CD4-positive, alpha-beta T cell treated with Interferon gamma for 1 hour (primary cell): ENCODE measurements at places on chromosomes 11 and 22.

- no peak for DNase-seq
These were observed 212.4 kb upstream of the SYN3 start for GRCh38 chr22:33270596-33270995.

DNA sequence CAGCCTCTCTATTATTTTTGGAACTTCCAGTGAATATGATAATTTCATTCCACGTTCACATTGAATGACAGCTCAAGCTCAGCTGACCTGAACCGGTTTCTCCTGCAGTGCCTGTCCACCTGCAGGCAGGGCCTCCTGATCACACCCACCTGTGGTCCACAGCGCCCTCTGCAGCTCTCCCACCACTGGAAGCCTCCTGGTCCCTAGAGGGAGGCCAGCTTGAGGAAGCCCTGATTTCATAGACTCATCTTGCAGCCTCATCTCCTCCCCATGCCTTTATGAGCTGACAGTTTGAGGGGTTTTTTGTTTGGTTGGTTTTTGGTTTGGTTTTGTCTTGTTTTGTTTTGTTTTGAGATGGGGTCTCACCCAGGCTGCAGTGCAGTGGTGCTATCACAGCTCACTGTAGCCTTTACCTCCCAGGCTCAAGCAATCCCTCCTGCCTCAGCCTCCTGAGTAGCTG lies 29.9 kb upstream of the MALAT1 start:
- DNase-seq = peak; percentile 61

- peak; percentile 35 for DNase-seq
These were observed 17.5 kb downstream of the KCNJ5 start for GRCh38 chr11:128908391-128909246.

DNA sequence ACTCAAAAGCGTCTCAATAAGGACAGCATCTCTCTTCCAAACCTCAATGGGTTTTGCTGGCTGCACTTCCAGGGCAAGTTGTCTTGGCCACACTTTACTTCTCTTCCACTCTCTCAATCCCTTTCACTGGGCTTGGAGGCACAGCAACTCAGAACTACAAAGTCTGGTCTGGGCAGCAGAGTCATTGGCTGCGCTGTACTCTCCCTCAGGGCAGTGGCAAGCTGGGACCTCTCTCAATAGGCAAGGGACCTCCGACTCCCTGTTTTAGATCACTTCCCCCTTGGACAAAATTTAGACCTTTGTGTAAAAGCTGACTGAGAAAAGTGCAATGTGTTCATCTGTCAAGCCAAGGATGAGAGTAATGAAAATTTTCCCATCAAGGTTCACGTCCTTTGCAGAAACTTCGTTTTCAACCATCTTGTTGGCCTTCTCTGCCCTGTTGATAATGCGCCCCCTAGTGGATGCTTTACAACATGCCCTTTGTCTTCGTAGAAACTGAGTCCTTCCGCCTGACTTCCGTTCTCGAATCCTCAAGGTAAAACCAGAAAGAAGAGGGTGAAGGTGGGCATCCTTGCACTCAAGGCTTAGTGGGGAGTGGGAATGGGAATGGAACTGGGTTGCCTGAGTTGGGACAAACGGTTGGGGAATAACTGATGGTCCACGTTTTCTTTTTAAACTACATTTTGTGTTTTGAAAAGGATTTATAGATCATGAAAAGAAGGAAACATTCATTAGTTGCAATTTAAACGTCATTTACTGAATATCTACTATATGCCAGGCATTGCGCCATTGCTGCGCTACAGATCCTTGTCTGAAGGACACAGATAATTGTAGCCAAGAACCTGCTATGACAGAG lies 99.1 kb downstream of the CD44 start:
- DNase-seq = peak; percentile 38

- peak; percentile 94 for DNase-seq
These were observed at the start of gene CCDC88B for GRCh38 chr11:64339754-64340408. Gene CCDC88B (plus strand): TSS chr11:64340204. CDS start chr11:64340267, 63 bp downstream.

GRCh38 chr22:29729161-29729560 lies 9.4 kb downstream of the CABP7 start:
- DNase-seq = no peak

GRCh38 chr22:50730941-50731661 lies 6.9 kb upstream of the ACR start:
- no peak for DNase-seq

- no peak for DNase-seq
These were observed 26.5 kb downstream of the ARHGEF17 start for GRCh38 chr11:73334384-73335203.

GRCh38 chr11:109298865-109299264 lies 123.1 kb upstream of the C11orf87 start:
- DNase-seq = no peak

GRCh38 chr22:21961127-21961867 lies 8.6 kb upstream of the PPM1F start:
- DNase-seq = no peak

GRCh38 chr11:111729071-111729830 lies 36.9 kb downstream of the PPP2R1B start:
- DNase-seq = no peak

DNA sequence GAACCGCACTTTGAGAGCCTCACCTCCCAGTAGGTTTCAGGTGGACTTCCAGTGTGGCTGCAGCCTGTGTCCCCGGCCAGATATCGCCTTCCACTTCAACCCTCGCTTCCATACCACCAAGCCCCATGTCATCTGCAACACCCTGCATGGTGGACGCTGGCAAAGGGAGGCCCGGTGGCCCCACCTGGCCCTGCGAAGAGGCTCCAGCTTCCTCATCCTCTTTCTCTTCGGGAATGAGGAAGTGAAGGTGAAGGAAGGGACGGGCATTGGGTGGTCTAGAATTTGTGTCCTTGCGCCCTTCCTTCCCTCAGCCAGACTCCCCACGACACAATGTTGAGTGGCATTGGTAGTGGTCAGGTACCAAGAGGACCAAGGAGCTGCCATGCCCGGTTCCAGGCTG lies 2.9 kb downstream of the LGALS12 start:
- DNase-seq = no peak

GRCh38 chr22:41842996-41843970 lies 10.4 kb downstream of the SREBF2 start:
- no peak for DNase-seq

DNA sequence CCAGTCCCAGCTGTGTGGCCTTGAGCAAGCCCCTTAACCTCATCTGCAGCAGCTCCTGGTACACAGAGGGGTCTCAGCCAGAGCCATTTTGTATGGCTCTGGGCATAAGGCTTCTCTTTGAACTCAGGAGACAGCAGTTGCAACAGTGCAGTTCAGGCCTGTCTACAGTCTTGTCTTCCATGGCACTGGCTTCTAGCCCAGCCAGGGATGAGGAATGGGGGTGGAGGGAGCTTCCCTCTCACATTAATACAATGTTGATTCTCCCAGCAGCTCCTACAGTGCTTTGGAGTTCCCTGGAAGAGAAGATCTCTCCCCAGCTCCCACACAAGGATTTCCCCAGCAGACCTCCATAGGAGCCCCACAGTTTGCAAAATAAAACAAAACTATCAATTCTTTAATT lies 350.2 kb downstream of the BUD13 start:
- DNase-seq = no peak

DNA sequence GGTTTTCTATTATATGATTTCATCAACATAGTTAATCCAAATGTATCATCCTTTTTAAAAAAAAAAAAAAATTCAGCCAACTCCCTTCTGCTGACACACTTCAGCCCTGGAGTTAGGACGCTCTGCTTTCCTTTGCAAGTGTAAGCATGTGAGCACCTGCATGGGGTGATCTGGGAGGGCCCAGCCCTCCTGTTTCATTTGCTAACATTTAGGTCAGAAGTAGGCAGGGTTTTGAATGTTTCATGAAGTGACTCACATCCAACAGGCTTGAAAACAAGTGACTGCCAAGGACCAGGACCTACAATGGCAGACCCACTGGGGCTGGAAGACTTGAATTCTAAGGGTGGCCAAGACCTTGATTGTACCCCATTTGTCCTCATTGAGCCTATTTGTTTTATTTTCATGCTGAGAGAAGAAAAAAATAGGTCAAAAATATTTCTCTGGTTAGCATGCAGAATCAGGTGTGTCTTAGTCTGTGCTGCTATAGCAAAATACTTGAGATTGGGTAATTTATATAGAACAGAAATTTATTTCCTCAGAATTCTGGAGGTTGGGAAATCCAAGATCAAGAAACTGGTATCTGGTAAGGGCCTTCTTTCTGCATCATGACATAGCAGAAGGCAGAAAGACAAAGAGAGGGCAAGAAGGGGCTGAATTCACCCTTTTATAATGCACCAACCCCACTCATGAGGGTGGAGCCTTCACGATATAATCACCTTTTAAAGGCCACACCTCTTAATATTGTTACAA lies 137.6 kb downstream of the CD44 start:
- DNase-seq = no peak

DNA sequence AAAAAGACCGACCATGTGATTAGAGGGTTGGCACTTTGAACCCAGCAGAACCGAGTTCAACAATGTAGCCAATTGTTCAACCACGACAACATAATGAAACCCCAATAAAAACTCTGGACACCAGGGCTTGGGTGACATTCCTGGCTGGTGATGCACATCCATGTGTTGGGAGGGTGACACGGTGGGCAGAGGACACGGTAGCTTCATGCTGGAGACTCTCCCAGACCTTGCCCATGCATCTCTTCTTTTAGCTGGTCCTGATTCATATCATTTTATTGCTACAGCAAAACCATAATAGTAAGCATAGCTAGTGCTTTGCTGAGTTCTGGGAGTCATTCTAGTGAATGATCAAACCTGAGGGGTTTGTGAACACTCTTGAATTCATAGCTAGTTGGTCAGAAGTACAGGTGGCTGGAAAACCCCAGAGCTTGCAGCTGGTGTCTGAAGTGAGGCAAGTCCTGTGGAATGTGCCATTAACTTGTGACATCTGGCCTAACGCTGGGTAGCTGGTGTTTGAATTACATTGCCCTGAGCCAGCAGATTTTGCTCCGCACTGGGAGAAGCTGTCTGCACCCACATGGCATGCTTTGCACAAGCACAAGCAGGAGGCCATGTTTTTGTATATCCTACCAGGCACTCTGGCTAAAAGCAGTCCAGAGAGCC lies 14.0 kb downstream of the RPUSD4 start:
- DNase-seq = no peak

GRCh38 chr11:72758304-72758689 lies 6.1 kb upstream of the ARAP1 start:
- DNase-seq = no peak

- no peak for DNase-seq
These were observed 36.0 kb downstream of the C11orf65 start for GRCh38 chr11:108431370-108431769.

DNA sequence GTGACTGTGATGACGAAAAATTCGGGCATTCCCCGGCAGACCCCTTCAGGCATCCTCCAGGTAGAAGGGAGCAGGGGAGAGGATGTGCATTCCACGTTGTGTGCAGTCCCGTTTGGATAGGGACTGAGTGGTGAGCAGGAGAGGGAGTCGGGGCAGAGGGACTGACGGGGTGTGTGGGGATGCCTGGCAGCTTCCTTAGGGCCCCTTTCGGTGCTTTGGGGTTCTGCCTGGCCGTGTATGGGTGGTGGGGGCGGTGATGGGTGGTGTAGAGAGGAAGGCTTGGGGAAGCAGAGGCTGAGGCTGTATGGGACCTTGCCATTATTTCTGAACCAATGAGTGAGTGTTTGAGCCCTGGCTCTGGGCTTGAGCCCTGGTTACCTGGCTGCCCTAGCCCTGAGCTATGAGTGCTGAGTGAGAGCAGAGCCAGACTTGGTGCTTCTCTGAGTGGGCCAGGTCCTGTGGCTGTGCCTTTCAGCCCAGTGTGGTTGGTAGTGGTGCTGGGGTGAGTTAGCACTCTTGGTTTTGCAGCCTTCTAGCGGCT lies 914 bp downstream of the INPPL1 start:
- DNase-seq = peak; percentile 16

DNA sequence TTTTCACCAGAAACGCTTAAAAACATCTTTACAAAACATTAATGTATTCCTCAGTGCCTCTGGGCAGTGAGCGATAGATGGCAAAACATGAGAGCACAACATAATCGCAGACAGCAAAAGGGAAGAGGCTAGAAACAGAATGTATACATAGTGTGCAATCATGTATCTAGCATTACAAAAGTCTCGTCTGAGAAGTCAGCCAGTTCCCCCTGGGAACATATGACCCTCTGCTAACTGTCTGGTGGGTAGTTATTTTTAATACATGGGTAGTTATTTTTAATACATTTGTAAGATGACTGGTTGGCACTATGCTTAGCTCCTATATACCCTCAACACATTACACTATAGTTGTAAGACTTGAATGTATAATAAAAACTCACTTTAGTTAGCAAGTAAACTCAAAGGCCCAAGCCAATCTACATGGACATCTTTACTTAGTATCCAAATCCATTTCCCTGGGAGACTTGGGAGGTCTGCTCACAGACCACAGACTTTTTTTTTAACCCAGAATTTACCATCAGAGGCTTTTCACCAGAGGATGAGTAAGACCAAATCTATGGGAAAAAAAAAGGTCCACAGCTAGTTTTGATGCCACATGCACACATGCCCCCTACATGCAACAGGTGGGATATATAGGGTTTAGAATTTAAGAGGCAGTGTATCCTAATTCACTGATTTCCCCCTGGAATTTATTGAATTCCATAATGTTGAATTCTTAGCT lies 71.7 kb downstream of the AMBRA1 start:
- DNase-seq = no peak

GRCh38 chr11:23944923-23945322 lies 551.9 kb upstream of the LUZP2 start:
- DNase-seq = no peak

GRCh38 chr22:25027043-25027906 lies 74.8 kb downstream of the KIAA1671 start:
- no peak for DNase-seq

- no peak for DNase-seq
These were observed 843.2 kb downstream of the KCNA4 start for GRCh38 chr11:29173660-29174062.

GRCh38 chr11:67416416-67417335 lies 1.2 kb downstream of the CARNS1 start:
- peak; percentile 86 for DNase-seq

DNA sequence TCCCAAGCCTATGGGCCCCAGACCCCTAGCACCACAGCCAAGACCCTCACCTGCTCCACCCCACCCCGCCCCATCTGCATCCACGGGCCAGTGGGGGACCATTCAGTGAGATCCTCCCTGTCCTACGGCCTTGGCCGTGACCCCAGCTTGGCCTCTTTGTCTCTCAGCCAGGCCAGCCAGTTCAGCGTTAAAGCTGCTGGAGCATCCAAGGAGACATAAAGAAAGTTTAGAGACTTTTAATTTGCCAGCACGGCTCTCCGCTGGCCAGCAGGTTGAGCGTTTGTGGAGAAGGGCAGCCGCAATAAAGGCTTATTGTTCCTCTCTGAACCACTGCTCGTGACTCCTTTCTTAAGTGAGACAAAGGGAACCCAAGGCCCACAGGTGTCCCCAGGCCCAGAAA lies 49.3 kb upstream of the LMO1 start:
- DNase-seq = no peak

- DNase-seq = no peak
These were observed 22.4 kb downstream of the ENTHD1 start for GRCh38 chr22:39871008-39871798.

- DNase-seq = no peak
These were observed 572 bp upstream of the CABP2 start for GRCh38 chr11:67523556-67524479.

- DNase-seq = no peak
These were observed 55.2 kb upstream of the RPS13 start for GRCh38 chr11:17132654-17133053.

GRCh38 chr11:111722501-111722900 lies 43.7 kb downstream of the PPP2R1B start:
- DNase-seq = no peak
